ENCODE measurements at places on chromosomes 11 and 22.

GRCh38 chr11:60235321-60235720, 7.6 kb downstream of the MS4A4E start:
- no peak for DNase-seq

DNA sequence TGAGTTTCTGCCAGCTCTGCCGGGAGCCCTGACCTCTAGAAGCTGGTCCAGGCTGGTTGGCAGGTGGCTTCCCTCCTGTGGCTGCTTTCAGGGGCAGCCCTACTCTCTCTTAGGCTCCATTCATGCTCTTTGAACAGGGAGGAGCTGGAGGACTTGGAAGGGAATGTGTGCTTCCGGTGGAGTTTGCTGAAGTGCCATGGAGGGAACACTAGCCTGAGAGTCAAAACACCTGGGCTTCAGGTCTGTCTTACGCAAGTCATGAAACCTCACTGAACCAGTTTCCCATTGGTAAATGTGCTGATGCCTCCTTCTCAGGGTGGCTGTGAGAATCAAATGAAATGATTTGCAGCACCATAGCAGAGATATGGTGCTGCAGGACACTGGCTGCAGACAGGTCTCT, 224.5 kb downstream of the KIRREL3 start:
- no peak for DNase-seq

DNA sequence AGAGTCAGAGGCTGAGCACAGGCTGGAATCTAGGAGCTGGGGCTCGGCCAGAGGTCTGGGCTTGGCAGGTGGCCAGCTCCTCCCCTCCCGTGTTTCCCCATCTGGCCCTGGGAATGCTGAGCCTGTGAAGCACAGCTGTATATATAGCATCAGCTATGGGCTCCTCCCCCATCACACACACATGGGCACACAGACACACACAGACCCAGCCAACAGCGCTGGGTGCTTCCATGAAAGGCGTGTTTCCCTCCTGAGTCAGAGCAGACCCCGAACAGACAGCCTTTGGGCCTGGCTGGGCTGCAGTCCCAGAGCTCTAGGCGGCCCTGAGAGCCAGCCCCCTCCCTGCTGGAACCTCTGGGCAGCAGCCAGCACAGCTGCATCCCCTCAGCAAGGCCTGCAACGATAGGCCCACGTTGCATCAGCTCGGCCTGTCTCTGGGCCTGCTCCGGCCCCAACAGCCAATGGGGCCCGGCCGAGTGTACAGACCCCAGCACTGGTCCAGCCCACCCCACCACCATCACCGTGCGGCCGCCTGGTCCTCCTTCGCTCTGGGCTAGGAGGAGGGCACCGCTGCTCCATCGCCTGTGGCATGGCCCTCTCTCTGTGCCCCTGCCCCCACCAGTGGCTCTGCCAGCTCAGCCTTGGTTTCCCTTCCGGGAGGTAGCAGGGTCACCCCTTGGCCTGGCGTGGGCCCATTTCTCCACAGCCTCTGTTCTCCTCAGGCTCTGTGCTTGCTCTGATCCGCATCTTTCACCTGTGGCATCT, 7.6 kb upstream of the SERPINH1 start:
- DNase-seq, result peak; percentile 63

GRCh38 chr11:96051820-96052219, 127.9 kb upstream of the MTMR2 start:
- DNase-seq, result no peak

- no peak for DNase-seq
Measured at GRCh38 chr11:26964339-26964738, 29.6 kb upstream of the FIBIN start.

GRCh38 chr11:73585834-73586575, 11.9 kb downstream of the FAM168A start:
- DNase-seq, result no peak

DNA sequence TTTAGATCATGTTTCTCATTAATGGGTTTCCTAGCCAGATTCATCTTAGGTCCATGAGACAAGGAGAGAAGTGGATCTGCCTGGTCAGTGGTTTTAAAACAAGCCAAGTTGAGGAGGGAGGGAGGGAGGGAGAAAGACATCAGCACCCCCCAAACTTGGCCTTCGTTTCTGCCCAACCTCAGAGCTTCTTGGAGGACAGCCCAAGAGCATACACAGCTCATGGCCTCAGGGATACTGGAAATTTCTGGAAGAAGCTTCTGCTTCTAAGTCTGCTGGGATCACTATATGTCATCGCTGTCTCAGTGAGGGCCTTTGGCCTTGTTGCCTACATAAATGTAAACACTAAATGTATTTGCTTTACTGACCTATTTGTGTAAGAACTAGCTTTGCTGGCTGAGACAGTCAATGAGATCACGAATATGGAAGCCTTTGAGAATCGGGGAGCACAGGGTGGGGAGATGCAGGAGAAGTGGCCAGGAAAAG, 375.1 kb downstream of the BUD13 start:
- DNase-seq, result no peak

- DNase-seq, result no peak
Measured at GRCh38 chr22:17767233-17768065, 6.8 kb downstream of the BID start.

GRCh38 chr11:76629853-76630599, 40.5 kb downstream of the LRRC32 start:
- no peak for DNase-seq

DNA sequence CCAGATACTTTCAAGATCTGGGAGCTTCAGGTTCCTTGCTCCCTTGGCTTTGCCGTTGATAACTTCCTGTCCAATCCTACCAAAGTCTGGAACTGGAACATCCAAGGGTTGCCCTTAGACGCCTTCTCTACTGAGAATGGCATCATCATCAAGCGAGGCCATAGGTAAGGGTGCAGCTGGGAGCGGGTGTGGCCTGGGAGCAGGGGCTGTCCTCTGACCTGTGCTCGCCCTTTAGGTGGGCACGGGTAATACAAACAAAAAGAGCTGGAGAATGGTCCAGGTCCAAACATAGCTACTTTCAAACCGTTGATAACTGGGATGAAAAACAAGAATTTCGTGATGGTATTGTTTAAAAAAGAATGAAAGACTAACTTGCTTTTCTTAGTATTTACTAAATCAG, 25.0 kb downstream of the CASP12 start:
- no peak for DNase-seq

DNA sequence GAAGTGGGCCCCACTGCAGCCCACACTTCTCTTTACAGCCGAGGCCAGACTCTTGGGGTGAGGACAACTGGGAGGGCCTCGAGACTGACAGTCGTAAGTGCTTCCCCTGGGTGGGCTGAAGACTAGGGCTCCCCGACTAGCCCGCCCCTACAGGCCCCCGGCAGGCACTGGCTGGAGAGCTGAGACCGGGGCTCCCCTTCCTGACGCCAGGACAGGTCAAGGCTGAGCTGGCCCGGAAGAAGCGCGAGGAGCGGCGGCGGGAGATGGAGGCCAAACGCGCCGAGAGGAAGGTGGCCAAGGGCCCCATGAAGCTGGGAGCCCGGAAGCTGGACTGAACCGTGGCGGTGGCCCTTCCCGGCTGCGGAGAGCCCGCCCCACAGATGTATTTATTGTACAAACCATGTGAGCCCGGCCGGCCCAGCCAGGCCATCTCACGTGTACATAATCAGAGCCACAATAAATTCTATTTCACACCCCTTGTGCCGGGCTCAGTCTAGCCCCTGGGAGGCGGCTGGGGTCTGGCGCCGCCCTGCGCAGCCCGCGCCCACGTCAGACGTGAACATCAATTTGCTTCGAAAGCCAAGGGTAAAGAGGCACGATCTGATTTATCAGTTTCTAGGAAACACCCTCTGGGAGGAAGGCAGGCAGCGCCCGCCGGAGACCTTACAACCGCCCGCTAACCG, 13.5 kb downstream of the SCYL1 start:
- DNase-seq, result no peak

- DNase-seq, result no peak
Measured at GRCh38 chr22:38490915-38491314, 15.2 kb downstream of the DDX17 start.

DNA sequence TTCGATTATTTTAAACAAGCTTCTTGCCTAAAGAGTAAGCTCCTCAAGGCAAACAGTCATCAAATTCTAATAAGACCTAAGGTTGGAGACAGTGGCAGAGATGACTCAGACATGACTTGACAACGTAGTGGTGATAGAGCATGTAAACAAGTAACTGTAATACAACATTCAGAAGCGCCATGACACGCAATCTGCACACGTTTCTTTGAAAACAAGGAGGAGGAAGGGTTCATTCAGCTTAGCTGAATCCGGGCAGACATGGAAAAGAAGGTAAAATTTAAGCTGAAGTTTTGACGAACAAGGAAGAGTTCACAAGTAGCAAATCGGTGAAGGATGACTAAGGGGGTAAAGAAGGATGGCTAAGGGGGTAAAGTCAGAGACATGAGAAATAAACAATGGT, 152.4 kb upstream of the ZC3H12C start:
- DNase-seq, result no peak

DNA sequence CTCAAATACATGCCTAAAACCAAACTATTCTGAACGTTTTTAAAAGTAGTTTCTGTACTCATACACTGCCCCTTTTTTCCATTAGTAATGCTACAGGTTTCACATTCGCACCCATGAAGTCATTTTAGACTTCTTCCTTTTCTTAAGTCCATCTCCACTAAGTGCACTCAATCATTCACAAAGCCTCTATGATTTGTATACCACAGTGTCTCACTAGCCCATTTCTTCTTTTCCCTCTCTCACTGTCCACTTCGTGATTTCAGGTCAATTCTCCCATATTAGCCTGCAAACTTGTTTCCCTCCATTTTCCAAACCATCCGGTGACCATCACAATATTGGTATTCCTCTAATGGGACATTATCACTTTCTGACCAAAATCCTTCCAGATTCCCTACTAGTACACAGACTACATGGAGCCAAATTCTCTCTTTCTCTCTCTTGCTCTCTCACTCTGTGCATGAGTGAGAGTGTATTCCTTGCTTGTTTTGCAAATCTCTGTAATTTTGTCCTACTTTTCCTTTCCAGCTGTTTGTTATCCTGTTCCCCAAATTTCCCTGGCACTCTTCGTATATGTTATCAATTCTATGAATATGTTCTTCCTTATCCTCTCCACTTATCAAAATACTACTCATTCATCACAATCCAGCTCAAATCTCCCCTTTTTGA, 3.4 kb upstream of the ZC3H12C start:
- DNase-seq, result no peak

DNA sequence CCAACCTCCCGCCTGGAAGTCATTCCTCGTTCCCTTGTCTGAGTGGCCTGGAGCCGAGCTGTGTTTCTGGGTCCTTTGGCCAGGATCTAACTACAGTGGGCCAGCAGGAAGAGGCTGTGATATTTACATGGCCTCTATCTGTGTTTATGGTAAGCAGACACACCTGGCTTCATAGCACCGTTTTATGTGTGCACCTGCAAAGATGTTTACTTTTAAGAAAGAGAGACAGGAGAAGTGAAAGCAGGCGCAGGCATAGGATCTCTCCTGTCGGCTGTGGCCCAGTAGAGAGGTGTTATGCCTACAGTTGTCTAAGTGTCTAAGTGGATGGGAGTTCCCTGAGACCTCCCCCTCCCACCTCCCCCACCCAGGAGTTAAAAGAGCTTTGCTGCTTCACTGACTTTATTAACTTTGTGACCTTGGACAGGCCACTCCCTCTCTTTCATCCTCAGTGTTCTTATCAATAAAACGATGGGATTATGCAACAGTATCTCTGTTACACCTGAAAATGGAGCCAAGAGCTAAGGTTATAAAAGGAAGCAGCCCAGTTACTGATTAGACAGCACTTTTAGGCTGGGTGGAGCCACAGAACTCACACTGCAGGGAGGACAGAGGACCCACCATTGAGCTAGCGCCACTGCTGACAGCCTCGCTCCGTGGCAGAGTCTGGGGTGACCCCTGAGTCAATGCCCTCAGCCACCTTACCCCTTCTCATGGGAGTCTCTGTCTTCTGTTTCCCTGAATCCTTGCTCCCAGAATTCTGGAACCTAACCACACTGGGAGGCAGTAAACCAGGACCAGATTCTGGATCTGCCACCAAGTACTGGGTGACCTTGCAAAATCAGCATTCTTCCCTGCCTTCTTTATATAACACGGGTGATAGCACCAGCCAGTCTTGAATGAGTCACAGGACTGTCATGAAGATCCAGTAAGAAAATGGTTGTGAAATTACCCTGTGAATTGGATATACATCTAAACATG, 22.0 kb downstream of the ST14 start:
- peak; percentile 21 for DNase-seq

DNA sequence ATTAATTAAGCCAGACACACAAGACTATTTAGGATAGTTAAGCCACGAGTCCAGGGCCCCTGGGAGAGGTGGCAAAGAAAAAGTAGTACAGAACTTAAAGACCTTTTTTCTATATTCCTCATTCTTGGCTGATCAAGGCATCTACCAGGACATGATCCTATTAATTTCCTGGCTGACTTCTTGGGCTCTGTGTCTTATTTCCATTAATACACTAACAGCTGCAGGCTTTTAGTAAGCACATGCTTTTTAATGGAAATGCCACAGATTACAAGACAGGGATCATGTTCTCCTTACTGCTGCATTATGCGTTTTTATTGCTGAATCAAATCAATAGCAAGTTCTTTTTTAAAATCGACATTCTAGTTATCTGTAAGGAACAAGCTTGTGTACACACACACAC, 35.2 kb downstream of the BTG4 start:
- DNase-seq, result no peak

GRCh38 chr22:37681556-37682049, 4.5 kb upstream of the NOL12 start:
- peak; percentile 68 for DNase-seq

- no peak for DNase-seq
Measured at GRCh38 chr11:79043726-79044125, 397.1 kb downstream of the TENM4 start.

- no peak for DNase-seq
Measured at GRCh38 chr22:49272546-49273125, 555.0 kb downstream of the BRD1 start.

DNA sequence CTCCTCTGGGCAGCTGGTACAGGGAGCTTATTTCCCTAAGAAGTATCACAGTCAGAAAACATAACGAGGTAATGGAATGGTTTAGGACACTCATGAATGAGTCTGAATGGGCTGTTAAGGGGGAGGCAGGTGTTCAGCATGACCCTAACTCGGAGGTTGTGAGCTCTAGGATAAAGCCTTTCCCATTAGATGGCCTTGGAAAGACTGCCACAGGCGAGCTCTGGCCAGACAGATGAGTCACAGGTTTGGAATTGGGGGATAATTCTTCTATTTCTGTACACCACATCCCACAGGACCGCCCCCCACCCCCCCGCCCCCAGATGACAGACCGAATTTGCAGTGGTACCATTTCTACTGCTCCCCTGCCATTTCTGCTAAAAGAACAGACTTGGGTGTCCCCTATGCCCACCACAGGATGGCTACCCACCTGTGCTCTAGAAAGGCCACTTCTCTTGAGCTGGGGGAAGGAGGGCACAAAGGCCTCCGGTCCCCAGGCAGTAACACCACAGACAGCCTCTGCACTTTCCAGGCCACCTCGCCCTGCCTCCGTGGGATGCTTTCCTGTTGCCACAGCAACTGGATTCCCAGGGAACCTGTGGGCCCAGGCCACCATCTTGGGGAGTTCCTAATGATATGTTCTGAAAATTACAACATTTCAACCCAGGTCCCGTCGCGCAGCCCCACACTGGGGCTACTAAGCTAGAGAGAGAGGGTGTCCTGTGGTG, 76.7 kb downstream of the TRIM29 start:
- DNase-seq, result no peak

Measured in nephron progenitor cell (in vitro differentiated cells).